ENCODE measurements at places on chromosomes 4 and X.

DNA sequence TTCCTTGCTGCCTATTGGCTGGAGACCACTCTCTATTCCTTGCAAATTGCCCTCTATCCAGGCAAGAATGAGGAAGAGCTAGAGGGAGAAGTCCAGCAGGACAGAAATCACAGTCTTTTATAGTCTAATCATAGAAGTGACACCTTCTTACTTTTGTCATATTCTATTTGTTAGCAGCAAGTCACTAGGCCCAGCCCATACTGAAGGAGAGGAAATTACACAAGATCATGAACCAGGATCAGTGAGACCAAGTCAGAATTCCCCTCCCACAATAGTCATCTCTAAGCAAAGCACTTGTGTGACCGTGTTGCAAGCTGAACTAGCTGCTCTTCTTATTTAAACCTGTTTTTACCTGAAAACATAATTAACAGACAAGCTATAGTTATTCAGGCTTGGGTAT is 317.7 kb downstream of the INPP4B start:
- DNase-seq: no peak

DNA sequence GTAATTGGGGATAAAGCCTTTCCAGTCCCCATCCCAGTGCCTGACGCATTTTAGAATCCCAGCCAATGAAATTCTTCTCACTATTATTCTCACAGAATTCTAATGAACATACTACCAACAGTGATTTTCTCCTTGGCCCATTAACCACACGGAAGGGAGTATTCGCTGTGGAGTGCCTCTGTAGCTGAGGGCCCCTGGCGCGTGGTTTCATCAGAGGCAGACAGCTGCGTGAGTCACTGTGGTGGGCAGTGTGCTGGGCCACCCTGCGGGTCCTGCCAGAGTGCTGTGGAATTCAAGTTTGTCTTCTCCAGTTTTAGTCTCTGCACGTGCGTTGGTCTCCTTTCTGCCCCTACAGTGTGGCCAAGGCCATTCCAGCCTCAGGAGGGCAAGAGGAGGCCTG is 335.4 kb upstream of the FAT1 start:
- no peak for DNase-seq

GRCh38 chr4:98092833-98093439 is 50.3 kb downstream of the STPG2 start:
- DNase-seq: peak; percentile 7

- peak; percentile 51 for DNase-seq
Observed at GRCh38 chr4:6582889-6583490, 8.0 kb downstream of the MAN2B2 start.

DNA sequence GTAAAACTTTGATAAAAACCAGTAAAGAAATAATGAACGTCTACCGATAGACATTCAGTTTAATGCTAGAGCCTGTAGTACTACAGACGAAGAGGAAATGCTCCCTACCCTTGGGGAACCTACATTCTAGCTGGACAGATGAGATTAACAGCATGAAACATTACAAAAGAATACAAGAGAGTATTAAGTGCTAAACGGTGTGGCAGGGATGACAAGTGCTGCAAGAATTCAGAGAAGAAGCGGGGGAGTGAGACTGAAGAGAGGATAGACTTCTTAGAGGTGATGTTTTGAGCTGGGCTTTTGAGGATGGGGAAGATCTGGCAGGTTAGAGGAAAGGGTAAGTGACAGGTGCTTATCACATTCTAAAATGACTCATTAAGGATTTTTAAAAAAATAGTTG is 52.6 kb upstream of the ESX1 start:
- peak; percentile 5 for DNase-seq

- DNase-seq: no peak
Observed at GRCh38 chr4:26806331-26806730, 54.3 kb upstream of the STIM2 start.

GRCh38 chr4:183118585-183118984 is 19.5 kb downstream of the WWC2 start:
- DNase-seq: peak; percentile 89

- DNase-seq: peak; percentile 68
Observed at GRCh38 chr4:83639849-83640493, 104.1 kb downstream of the GPAT3 start.
